ENCODE measurements at places on chromosomes 6 and 20. TPM values are rescaled to one million over a fixed set of nuclear protein-coding genes. Genes with fewer than 3 reads are reported as not detected.

GRCh38 chr6:157143890-157144798 lies 179.2 kb downstream of the TMEM242 start:
- DNase-seq = no peak

The GGT7 gene
- total RNA-seq = 22.2 TPM

- no peak for DNase-seq
These were observed 52.4 kb upstream of the IPCEF1 start for GRCh38 chr6:154408891-154409500.

The SLC22A2 gene
- not detected for total RNA-seq

The PSORS1C2 gene
- not detected for total RNA-seq

The CYP21A2 gene
- not detected for total RNA-seq

- DNase-seq = no peak
These were observed 235.1 kb upstream of the ZNF217 start for GRCh38 chr20:53828682-53829254.

GRCh38 chr20:1811621-1812498 lies 83.3 kb upstream of the SIRPA start:
- DNase-seq = no peak

The SLC17A9 gene
- total RNA-seq = 18.8 TPM

DNA sequence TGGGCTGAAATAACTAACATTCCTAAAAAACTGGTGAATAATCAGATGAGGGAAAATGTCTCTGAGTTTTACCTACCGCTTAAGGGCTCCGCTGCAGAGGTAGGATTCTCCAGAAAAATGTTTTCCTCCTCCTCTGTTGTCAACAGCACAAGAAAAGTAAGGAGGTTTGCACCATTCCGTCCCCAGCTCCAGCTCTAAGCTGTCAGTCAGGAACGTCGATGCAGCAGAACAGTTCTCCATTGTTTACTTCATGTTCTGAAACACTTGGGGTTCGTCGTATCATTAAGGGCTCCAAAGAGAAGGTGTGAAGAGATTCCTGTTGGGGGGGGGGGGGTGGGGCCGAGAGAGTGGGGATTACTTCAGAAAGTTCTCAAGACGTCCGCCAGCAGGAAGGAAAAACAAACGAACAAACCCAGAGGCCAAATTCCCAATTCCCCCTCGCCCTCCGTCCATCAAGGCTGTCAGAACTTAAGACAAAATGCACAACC lies 734 bp downstream of the MMS22L start:
- no peak for DNase-seq

- DNase-seq = no peak
These were observed 139.1 kb downstream of the BTBD3 start for GRCh38 chr20:12056839-12057238.

- no peak for DNase-seq
These were observed 222.0 kb upstream of the SGK1 start for GRCh38 chr6:134539865-134540323.

The RSPH4A gene
- 0.95 TPM for total RNA-seq

GRCh38 chr6:112330071-112330878 lies 16.9 kb upstream of the RFPL4B start:
- no peak for DNase-seq

The CTAGE9 gene
- not detected for total RNA-seq

The NFATC2 gene
- total RNA-seq = 11.9 TPM

- no peak for DNase-seq
These were observed 23.8 kb downstream of the HLA-DOB start for GRCh38 chr6:32792901-32793435.

- no peak for DNase-seq
These were observed 19.4 kb upstream of the COL19A1 start for GRCh38 chr6:69846770-69847491.

DNA sequence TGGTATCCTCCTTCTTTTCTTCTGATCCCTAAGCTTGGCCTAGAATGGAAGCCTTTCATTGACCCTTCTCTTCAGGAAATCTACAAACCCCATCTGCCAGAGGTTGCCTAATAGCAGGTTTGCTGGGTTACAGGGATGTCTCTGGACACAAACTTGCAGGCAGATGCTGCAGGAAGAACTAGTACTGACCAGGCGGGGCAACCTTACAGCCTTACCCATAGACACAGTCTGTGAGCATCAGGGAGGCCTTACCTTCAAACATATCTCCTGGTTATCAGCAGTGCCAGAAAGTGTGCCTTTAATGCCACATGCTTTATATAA lies 2.6 kb downstream of the SCUBE3 start:
- DNase-seq = no peak
